ENCODE measurements at places on chromosomes 6 and 20.

- DNase-seq, result no peak
Observed at GRCh38 chr6:103538381-103538780, 1321.3 kb downstream of the HACE1 start.

GRCh38 chr6:95553880-95554279, 23.5 kb upstream of the MANEA start:
- DNase-seq, result no peak

DNA sequence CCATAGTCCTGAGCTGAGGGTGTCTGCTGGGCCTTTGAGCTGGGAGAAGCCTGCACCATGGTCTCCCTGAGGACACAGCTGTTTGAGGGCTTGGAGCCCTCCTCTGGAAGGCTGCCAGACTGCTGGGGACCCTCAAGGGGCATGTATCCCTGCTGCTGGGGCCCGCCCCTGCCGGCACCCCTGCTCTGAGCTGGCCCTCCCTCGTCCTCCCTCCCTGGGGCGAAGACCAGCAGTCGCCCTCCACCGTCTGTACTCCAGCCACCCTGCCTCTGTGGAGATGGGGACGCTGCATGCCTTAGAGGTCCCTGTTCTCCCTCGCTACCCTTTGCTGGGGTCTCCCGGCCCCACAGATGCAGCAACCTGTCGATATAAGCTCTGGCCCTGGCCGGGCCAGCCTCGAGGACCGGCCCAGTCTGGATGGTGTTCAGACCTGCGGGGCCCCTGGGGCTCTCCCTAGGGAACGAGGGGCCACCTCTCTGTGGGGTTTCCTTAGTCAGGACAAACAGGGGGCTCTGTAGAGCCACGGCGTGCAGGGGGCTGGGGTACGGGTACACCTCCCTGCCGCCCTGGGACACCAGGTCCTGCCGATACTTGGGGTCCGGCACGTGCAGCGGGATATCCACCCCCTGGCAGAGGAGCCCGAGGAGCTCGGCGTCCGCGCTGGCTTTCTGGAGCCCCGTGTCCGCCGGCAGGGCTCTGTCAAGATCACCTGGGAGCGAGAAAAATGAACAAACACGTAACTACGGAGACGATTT, 11.0 kb downstream of the DACT2 start:
- DNase-seq, result no peak

GRCh38 chr6:139549561-139550070, 175.2 kb upstream of the CITED2 start:
- no peak for DNase-seq

GRCh38 chr6:127134136-127134535, 15.7 kb downstream of the RSPO3 start:
- DNase-seq, result no peak

DNA sequence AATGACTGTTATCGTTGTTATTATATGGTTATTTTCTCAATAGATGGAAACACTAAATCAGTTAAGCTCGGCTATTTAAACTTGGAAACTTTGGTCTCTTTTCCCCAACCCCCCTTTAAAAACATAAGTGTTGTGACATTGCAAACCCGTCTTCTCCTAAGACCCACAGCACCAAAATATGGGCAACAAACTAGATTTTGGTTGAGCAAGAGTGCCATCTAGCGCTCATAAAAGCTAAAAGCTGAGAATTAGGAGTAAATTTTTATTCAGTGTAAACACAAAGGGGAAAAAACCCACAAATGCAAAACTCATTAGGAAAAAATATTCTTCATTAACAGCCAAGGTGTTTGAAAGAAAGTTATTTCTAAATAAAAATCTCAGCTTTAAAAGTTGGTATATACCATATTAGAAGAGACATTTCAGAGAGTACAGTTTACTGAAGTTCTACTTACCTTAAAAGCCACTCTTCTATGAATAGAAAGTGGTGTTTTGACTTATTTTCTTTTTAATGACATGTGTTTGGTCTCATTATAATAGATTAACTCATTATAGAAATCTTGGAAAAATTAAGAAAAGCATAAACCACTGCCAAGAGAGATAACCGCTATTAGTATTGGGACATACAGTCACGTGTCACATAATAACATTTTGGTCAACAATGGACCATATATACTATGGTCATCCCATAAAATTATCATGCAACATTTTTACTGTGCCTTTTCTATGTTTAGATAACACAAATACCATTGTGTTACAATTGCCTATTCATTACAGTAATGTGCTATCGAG, 21.1 kb downstream of the SESN1 start:
- DNase-seq, result no peak

DNA sequence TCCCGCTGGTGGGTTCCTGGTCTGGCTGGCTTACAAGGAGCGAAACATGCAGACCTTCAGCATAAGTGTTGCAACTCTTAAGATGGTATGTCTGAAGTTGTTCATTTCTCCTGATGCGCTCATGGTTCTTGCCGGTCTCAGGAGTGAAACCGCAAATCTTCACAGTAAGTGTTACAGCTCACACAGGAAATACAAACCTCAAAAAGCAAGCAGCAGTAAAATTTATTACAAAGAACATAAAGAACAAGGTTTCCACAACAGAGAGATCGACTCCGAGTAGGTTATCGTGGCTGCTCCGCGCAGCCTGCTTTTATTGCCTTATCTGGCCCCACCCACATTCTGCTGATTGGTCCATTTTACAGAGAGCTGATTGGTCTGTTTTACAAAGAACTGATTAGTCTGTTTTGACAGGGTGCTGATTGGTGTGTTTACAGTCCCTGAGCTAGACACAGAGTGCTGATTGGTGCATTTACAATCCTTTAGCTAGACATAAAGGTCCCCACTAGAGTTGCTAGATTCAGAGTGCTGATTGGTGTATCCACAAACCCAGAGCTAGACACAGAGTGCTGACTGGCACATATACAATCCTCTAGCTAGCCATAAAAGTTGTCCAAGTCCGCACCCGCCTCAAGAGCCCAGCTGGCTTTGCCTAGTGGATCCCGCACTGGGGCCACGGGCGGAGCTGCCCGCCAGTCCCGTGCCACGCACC, 39.2 kb downstream of the TRIM27 start:
- DNase-seq, result peak; percentile 37

DNA sequence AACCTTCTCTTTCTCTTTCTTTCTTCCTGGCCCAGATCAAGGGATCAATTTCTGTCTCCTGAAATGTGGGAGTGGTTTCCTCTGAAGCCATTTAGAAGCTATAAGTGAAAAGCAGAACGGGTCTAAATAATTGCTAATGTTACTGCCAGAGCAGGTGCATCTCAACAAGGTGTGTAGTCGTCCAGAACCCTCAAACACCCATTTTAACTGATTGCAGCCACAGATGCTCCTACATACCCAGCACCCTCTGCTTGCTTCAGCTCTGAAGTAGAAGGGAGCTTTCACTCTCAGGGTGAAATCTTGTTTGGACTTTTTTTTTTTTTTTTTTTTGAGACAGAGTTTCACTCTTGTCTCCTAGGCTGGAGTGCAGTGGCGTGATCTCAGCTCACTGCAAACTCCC, 592.1 kb upstream of the ARID1B start:
- DNase-seq, result no peak

DNA sequence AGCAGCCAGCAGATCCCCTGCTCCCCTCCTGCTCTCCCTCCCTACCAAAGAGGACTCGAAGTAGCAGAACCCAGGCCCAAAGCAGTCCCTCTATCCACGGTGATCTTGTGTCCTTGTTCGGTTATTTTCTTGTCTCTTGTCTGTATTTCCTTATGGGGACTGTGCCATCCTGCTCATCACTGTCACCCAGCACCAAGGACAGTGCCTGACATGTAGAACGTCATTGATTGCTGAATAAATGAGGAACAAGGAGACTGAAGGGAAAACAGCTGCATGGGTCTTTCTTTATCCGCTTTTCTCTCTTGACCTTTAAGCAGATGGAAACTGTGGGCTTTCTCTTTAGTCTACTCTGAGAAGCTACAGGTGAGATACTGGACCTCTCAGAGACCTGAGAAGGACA, 29.4 kb upstream of the ZNF831 start:
- DNase-seq, result no peak

GRCh38 chr20:47660983-47661700, 124.1 kb downstream of the SULF2 start:
- no peak for DNase-seq

DNA sequence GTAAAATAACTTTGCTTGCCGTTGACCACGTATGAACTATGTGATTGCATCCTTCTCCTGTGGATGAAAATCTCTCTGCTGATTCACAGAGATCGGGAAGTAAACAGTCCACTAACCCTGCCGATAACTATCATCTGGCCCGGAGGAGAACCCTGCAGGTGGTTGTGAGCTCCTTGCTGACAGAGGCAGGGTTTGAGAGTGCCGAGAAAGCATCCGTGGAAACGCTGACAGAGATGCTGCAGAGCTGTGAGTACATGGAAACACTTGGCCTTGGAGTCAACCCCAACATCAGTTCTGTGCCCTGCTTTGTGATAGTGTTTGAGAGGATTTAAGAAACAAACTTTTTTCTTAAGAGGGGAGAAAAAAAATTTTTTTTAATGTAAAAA, 937 bp downstream of the TAF8 start:
- no peak for DNase-seq

DNA sequence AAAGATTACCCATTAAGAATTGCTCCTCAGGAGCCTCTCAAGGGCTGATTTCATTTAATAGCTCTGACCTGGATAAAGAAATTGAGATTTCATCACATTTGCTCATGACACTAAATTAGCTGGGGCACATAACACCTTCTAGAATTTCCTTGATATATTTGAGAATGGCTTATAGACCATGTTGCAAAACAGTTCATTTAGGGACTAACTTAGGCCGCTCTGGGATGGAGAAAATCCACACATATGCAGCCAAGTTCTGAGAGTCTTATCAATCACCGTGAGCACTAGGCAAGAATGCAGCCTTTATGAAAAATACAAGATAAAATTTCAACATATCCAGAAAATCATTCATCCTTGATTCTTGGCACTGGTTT, 91.0 kb upstream of the MCHR2 start:
- DNase-seq, result no peak

GRCh38 chr6:113414511-113414910, 442.6 kb upstream of the MARCKS start:
- no peak for DNase-seq

DNA sequence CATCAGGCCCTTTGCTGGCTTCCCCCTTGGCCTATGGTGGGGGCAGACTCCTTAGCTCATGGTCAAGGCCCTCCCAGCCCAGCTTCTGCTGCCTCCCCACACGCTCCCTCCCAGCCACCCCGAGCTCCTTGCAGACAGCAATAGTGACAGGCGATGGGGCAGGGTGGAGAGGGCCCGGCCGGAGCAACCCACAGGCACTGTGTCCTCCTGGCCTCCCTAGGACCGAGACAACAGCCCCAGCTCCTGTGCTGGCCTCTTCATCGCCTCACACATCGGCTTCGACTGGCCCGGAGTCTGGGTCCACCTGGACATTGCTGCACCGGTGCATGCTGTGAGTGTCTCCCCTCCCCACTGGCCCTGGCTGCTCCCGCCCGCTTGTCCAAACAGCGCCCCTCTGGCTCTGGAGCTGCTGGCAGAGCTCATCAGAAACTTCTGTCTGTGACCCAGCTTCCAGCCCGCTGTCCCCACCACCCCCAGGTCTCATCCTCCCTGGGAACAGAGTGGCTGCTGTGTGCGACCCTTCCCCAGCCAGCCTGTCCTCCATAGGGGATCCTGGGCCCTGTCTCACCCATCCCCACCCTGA, 21.8 kb downstream of the NPEPL1 start:
- no peak for DNase-seq

GRCh38 chr6:147116056-147116455, 88.2 kb upstream of the STXBP5 start:
- no peak for DNase-seq

DNA sequence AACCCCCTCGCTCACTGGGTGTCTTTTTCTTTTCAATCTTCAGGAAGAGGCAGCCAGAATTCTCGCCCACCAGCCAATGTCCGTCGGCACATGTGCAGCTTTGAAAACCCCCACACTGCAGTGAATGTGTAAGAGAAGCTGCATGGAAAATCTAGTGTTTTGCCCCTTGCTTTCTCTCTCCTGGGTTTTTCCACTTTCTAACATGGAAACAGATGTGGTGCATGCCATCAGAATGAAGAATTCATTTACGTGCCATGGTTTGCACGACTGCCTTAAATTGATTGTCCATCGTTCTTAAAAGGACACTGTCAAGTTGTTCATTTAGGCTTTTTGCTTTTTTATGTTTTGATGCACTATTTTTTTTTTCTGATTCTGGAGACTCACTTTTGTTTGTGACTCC, 117.1 kb upstream of the RAB32 start:
- DNase-seq, result no peak

DNA sequence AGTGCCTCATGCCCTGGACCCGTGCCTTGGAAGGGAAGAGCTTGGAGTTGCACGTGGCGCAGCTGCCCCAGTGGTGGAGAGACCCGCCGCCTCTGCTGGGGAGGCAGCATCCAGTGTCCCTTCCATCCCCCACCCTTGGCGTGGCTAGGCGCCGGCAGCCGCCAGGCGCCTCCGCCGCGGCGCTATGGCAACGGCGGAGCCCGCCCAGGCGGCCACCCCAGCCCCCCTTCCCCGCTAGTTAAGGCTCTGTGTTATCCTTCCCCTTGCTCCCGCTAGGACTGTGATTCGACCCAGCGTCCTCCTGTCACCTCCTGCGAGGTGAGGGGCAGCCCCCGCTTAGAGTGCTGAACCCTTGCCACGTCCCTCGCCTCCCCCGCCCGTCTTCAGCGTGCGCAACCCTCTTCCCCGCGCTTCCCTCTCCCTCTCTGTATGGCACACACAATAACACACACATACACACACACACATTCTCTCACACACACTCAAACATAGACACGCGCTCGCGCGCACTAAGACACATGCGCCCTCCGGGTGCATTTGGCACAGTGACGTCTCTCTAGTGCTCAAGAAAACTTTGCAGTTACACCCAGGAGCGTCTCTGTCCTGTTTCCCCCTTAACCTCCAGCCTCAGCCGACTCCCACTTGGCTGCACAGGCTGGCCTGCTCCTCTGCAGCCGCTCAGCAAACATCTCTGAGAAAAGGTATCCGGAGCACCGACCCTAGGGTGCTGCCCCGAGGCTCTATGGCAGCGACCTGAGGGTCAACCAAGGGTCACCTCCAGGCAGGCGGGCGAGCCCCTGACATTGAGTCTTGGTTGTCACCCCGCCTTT, 8.5 kb downstream of the GRIK2 start:
- DNase-seq, result no peak

- DNase-seq, result no peak
Observed at GRCh38 chr6:82348130-82348529, 15.5 kb upstream of the TPBG start.

DNA sequence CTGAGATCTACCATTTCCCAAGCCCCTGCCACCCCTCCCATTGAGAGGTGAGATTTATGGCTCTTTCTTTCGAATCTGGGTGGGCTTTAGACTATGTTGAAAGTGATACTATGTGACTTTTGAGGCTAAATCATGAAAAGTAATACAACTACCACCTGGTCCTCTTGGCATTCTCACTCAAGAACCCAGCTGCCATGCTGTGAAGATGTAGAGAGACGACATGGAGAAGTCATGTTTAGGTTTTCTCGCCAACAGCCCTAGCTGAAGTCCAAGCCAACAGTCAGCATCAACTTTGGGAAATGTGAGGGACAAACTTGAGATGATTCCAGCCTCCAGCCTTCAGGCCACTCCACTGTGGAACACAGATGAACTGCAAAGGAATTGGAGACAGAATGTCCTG, 108.7 kb downstream of the SCP2D1 start:
- no peak for DNase-seq

GRCh38 chr20:54122189-54122588, 51.6 kb downstream of the CYP24A1 start:
- no peak for DNase-seq

Measured in stimulated activated CD8-positive, alpha-beta memory T cell treated with anti-CD3 and anti-CD28 coated beads, Interleukin-7, amount 100 ng/mL, for 1 hour (primary cell).